ENCODE measurements at places on chromosomes 3 and 15.

DNA sequence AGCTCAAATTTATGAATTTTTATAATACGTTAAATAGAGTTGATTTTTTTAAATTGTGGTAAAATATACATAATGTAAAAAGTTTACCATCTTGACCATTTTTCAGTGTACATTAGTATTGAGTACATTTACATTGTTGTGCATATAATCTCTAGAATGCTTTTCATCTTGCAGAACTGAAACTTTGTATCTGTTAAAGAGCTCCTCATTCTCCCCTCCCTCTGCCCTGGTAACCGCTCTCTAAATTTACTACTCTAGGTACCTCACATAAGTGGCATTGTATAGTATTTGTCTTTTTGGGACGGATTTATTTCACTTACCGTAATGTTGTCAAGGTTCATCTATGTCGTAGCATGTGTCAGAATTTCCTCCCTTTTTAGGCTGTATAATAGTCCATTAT, 13.6 kb downstream of the TBC1D23 start:
- no peak for DNase-seq

DNA sequence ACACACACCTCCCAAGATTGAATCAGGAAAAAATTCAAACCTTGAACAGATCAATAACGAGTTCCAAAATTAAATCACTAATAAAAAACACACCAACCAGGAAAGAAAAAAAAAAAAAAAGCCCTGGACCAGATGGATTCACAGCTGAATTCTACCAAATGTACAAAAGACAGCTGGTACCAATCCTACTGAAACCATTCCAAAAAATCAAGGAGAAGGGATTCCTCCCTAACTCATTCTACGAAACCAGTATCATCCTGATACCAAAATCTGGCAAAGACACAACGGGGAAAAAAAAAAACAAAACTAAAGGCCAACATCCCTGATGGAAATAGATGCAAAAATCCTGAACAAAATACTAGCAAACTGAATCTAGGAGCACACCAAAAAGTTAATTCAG, 54.4 kb upstream of the SLC12A8 start:
- DNase-seq, result no peak

DNA sequence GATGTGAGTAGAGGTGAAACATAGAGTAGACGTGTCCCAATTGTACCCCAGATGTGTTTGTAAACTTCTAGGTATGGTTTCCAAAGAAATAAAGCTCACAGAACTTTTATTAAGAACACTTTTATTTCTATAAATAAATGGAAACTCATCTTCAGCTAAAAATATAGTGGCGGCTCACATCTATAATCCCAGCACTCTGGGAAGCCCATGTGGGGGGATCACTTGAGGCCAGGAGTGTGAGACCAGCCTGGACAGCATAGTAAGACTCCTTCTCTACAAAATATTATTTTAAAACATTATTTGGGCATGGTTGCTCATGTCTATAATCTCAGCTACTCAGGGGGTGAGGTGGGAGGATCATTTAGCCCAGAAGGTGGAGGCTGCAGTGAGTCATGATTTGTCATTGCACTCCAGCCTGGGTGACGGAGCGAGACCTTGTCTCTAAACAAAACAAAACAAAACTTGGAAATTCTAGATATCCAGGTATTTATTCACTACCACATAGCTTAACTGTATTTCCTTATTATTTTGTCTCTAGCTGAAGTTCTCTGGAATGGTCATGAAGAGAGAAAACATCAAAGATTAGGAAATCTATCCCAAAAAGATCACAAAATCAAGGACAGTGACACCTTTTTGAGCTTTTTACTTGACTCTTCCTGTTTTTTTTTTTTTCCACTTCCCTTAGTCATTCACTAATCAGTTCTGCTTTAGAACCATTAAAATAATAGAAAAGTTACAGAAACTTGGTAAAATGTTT, 258.1 kb downstream of the TIGIT start:
- DNase-seq, result no peak

GRCh38 chr3:31227131-31227562, 305.6 kb upstream of the STT3B start:
- no peak for DNase-seq

- no peak for DNase-seq
Measured at GRCh38 chr15:100093211-100094126, 248.3 kb downstream of the ADAMTS17 start.
